Dermis blood vessel endothelial cell (primary cell): ENCODE measurements at places on chromosomes 7 and 10. TPM values are rescaled to one million over a fixed set of nuclear protein-coding genes. Genes with fewer than 3 reads are reported as not detected.

Gene CPXM2
- 0.51 and 1.0 TPM in 2 replicates for total RNA-seq

Gene ACHE
- 1.2 and 4.9 TPM in 2 replicates for total RNA-seq

Gene GNAT3
- not detected in 2 replicates for total RNA-seq

Gene KIF5B
- 155 and 227 TPM in 2 replicates for total RNA-seq

Gene GRM3
- total RNA-seq, result not detected in 2 replicates

Gene SCIN
- total RNA-seq, result 0.17 and 2.6 TPM in 2 replicates

Gene SUV39H2
- 17.7 and 23.5 TPM in 2 replicates for total RNA-seq

Gene AQP1
- 9.2 and 147 TPM in 2 replicates for total RNA-seq

Gene SYT15B
- total RNA-seq, result 0.51 and 1.2 TPM in 2 replicates

Gene BMPER
- total RNA-seq, result 0.70 and 1.0 TPM in 2 replicates

Gene IFIT2
- total RNA-seq, result 9.6 and 23.7 TPM in 2 replicates

Gene GPR85
- 0.42 and 0.85 TPM in 2 replicates for total RNA-seq

Gene INHBA
- total RNA-seq, result 0.60 and 1.0 TPM in 2 replicates

Gene PRKAG2
- total RNA-seq, result 16.8 and 21.4 TPM in 2 replicates

Gene OR6B1
- total RNA-seq, result not detected in 2 replicates

Gene GIMAP8
- total RNA-seq, result 157 and 178 TPM in 2 replicates

Gene ST8SIA6
- 0.34 and 2.3 TPM in 2 replicates for total RNA-seq

Gene PRLHR
- not detected in 2 replicates for total RNA-seq

Gene TAS2R41
- not detected in 2 replicates for total RNA-seq

Gene C10orf71
- total RNA-seq, result not detected in 2 replicates

Gene LRIT1
- total RNA-seq, result not detected in 2 replicates

Gene ARL4A
- 291 and 334 TPM in 2 replicates for total RNA-seq

Gene VWDE
- total RNA-seq, result not detected in 2 replicates

Gene GNAI1
- 28.8 and 36.2 TPM in 2 replicates for total RNA-seq

Gene PTTG1IP2
- not detected in 2 replicates for total RNA-seq

Gene DBF4
- 13.8 and 28.6 TPM in 2 replicates for total RNA-seq

Gene TBXAS1
- total RNA-seq, result 0.17 and 2.0 TPM in 2 replicates

Gene ABCB1
- total RNA-seq, result 4.6 and 16.2 TPM in 2 replicates

Gene RASA4B
- 10.1 and 13.1 TPM in 2 replicates for total RNA-seq

Gene ZDHHC4
- total RNA-seq, result 37.1 and 49.2 TPM in 2 replicates

Gene AKR1C4
- not detected in 2 replicates for total RNA-seq

Gene MMS19
- total RNA-seq, result 95.5 and 102 TPM in 2 replicates

Gene ODAD2
- 0.85 and 3.8 TPM in 2 replicates for total RNA-seq

Gene PRSS1
- not detected in 2 replicates for total RNA-seq

Gene GJD4
- not detected in 2 replicates for total RNA-seq

Gene TSPAN13
- 64.4 and 69.8 TPM in 2 replicates for total RNA-seq

Gene PHKG1
- 0.34 and 0.60 TPM in 2 replicates for total RNA-seq
